Skin of body (tissue), 3 donors: ENCODE measurements at places on chromosomes 12 and 14. TPM values are rescaled to one million over a fixed set of nuclear protein-coding genes. Genes with fewer than 3 reads are reported as not detected.

The BATF gene
- 1.4 TPM for total RNA-seq

The MDP1 gene
- 9.5 TPM for total RNA-seq

The FAM90A1 gene
- total RNA-seq, result not detected

The HCAR2 gene
- total RNA-seq, result 11.8 TPM

The SIRT4 gene
- total RNA-seq, result 3.3 TPM

The SLC35E3 gene
- total RNA-seq, result 3.4 TPM
